ENCODE measurements at places on chromosomes 11 and 22.

DNA sequence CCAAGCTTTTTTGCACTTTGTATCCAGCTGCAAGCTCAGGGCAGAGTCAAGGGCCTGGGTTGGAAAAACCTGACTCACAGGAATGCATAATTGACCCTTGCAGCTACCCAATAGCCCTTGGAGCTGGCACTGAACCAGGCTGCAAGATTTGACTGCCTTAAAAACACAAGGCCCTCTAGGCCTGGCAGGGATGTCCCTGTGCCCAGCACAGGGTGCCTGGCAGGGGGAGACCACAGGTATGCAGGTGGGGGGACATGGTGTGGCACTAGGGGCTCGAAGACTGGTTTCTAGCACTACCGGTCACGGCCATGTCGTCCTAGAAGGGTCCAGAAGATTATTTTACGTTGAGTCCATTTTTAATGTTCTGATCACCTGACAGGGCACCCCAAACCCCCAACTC, 30.2 kb downstream of the SBF1 start:
- DNase-seq = no peak

DNA sequence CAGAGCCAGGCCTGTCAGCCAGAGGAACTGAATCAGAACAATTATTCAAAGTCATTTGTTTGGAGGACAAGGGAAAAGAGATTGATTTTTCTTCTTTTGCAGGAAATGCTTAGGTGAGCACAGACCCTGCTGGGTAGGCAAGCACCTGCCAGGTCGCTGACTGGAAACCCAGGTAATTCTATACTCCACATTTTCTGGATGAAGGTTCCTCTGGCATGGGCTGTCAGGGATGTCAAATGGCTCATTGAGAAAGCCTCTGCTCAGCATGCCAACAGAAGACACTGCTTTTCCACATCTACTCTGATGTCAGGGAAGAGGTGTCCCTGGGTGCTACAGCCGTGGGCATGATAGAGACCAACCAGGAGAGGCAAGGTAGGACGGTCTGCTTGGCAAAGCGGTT, 166.7 kb upstream of the SYN3 start:
- no peak for DNase-seq

DNA sequence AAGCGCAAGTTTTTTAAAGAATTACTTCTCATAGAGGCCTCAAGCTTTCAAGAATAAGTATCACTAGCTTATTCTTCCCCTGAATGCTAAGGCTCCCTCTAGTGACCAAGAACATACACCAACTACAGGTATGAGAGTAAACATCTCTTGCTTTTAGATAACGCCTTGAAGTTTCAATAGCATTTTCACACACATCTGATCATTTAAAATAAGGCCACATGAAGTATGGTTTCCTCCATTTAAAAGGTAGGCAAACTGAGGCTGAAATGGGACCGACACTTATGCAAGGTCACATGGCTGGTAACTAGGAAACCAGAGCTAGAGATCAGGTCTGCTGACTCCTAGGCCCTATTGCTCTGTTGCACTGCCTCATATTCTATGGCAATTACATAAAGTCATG, 66.5 kb downstream of the CCDC34 start:
- DNase-seq = peak; percentile 15

DNA sequence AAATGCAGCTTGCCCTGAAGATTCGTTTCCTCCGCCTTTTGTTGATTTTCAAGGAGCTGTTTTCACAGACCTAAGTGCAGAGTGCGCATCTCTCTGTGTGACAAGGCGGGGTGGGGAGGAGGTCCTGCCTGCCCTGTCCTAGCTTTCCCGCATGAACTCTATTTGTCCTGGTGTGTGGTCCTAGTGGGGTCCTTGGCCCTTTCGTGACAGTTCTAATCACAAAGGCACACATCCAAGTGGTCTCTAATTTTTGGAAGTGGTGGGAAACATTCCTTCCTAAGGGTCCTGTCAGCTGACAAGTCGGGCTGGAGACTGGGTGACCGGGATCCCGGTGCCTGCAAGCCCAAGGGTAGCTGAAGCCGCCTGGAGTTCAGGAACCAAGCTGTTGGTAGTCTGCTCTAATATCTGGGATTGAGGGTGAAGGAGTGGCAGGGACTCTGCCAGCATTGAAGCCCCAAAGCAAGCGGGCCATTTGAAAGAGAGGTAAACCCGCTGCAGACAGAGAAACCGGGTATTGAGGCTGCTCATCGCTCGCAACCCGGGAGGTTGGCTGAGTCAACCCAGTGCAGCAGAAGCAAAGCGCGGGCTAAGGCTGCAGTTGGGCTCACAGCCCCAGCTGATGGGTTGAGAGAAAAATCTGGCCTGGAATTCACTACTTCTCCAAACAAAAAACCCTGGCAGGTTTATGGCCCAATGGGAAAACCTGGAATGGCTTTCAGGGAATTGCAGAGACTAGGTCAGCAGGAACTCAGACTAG, 28.1 kb upstream of the FBXO3 start:
- peak; percentile 59 for DNase-seq

DNA sequence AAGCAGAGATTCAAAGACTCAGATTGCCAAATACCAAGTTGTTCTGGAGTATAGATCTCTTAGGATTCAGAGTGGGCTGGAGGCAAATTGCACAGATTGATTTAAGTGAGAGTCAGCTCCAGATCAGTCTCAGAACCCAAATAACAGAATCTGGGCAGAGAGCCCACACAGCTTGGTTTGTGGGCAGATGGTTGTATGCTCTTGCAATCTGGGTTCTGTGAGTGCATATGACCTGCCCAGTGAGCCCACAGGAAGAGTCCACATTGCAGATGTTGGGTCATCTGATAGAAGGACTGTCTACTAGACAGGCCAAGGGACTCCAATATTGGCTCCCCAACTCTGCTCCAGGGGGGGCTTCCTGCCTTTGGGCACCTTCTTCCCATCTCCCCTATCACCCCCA, 65.9 kb downstream of the ADAMTS15 start:
- DNase-seq = no peak

DNA sequence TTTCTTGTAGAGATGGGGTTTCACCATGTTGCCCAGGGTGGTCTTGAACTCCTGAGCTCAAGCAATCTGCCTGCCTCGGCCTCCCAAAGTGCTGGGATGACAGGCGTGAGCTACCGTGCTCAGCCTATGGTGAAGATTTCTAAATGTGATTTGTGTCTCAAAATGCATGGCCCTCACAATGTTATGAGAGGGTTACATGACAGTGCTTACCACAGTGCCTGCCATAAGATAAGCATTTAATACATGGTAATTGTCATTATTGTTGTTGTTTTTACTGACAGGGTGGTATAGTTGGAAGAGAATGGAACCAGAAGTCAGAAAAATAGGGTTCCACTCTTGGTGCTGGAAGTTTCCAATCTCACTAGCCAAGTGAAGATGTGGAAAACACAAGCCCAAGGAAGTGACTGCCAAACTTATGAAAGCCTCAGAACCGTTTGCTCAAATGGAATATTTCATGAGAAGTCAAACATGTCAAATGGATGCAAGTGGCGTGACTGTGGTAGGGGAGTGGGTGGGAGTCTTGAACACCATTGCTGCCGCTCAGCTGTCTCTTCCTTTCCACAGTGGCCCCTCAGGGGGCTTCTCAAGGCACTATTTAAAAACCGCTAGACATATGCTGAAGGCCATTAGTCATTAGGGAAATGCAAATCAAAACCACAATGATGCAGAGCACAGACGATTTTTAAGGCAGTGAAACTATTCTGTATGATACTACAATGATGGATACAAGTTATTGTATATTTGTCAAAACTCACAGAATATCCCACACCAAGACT, 29.1 kb upstream of the LMO2 start:
- DNase-seq = peak; percentile 68

GRCh38 chr22:39776295-39777009, 117.1 kb downstream of the ENTHD1 start:
- DNase-seq = no peak

GRCh38 chr22:48424201-48424627, 1403.5 kb downstream of the BRD1 start:
- DNase-seq = no peak

DNA sequence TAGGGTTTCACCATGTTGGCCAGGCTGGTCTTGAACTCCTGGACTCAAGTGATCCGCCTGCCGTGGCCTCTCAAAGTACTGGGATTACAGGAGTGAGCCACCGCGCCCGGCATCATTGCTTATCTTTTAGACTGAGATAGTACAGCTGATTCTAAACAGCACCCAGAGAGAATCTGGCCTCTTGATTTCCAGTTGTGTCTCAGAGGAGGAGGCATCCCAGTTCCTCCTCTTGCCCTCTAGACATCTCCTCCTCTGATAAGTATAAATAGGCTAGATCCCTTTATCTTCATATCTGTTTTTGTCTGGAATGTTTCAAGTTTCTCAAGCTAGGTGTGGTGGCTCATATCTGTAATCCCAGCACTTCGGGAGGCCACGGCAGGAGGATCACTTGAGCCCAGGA, 7.0 kb downstream of the MARK2 start:
- DNase-seq = no peak

GRCh38 chr11:45501392-45502225, 163.8 kb downstream of the CHST1 start:
- no peak for DNase-seq

DNA sequence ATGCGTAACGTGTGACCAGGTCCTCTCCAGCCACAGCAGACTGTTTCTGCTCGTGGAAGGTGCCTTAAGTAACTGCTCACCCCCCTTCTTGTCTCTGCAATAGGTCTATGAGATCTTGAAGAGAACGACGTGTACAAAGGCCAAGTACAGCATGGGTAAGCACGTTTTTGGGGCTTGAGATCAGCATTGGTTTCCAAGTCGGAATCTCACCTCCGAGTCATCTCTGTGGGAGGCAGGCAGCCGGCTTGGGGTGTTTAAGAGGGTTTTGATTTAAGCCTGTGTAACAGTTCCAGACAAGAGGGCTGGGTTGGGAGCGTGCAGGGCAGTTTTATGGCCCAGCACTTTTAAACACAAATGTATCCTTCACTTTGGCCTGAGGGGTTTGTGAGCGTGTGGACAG, 30.1 kb downstream of the ANO1 start:
- DNase-seq = no peak

- DNase-seq = no peak
Measured at GRCh38 chr22:42637555-42637954, 2.8 kb downstream of the ATP5MGL start.

- DNase-seq = no peak
Measured at GRCh38 chr11:97751405-97751804, 1269.3 kb upstream of the CNTN5 start.

DNA sequence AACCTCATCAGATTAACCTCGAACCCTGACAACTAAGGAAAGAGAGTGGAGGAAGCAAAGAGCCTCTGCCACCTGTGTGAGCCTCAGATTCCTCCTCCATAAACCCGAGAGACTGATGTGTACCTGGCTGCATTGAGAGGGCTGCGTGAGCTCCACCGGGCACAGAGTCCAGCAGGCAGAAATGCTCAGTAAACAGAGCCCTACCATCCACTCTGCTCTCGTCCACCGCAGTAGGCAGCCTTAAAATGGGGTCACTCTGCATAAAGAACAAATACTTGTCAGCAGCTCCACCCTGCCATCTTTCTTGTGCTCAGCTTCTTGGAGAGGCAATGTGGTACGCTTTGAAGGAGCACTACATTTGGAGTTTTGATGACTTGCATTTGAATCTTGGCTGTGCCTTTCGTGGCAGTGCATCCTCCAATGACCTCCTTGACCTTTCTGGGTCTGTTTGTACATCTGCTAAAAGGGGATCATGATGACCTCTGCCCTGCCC, 43.0 kb upstream of the CD5 start:
- DNase-seq = no peak

- peak; percentile 23 for DNase-seq
Measured at GRCh38 chr22:42331014-42331413, 60.6 kb upstream of the TCF20 start.

- DNase-seq = no peak
Measured at GRCh38 chr11:116960930-116961329, 123.5 kb upstream of the APOA1 start.

DNA sequence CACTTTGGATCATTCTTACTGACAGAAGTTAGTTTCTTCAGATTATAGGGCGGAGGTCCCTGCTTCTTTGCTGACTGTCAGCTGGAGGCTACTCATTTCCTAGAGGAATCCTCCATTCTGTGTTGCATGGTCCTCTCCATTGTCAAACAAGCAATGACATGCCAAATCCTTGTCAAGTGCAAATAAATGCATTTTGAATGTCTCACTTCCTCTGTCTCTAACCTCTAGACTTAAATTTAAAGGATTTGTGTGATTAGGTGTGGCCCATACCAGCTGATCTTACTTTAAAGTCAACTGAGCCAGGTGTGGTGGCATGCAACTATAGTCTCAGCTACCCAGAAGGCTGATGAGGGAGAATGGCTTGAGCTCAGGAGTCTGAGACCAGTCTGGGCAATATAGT, 458.4 kb upstream of the CCDC179 start:
- DNase-seq = no peak

- no peak for DNase-seq
Measured at GRCh38 chr11:127223026-127223425, 222.5 kb upstream of the KIRREL3 start.

DNA sequence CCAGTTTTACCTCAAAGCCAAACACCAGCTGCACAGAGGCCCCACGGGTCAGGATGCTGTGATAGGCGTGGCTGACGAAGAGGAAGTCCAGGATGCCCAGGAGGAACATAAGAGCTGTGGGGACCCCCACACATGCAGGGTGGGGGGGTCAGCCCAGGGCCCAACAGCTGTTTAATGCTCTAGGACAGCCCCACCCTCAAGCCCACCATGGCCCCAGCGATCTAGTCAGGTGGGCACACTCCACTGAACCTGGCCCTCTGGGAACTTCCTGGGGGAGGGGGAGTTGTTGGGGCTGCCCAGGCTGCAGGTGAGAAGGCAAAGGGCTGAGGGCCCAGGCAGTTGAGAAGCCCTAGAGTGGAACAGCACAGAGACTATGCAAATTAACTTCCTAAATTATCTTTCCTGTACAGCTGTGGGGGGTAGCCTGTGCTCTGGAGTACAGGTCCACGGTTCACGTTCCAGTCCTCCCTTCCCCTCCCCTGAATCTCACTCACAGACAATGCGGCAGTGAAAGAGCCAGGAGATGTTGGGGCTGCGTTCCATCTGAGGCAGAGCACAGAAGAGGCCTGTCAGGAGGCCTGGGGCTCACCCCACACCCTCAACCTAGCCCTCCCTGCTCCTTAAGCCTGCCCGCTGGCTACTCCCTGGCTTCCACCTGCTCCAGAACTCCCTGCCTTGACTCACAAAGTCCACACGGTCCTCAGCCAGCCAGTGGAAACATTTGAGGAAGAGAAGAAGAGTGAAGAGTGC, 1.9 kb downstream of the SYVN1 start:
- no peak for DNase-seq

GRCh38 chr11:22465620-22466019, 127.4 kb downstream of the SLC17A6 start:
- DNase-seq = no peak

DNA sequence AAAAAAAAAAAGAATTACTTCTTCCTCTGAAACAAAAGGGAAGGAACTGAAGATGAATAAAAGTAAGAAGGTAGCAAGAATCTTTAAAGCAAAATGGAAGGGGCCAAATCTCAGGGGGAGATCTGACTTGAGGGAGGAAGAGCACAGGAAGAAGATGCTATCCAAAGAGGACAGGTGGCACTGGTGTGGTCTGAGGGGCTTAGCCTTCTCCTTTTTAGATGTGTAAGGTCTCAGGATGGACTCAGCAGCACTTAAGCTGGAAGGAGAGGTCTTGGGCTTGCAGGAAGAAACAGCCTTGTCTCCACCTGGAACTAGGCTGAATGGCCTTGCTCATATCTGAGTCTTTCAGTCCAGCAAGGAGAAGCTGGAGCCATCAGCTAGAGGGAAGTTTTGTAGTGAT, 5.0 kb upstream of the RNF169 start:
- DNase-seq = no peak
